ENCODE measurements at places on chromosomes 1 and 21.

DNA sequence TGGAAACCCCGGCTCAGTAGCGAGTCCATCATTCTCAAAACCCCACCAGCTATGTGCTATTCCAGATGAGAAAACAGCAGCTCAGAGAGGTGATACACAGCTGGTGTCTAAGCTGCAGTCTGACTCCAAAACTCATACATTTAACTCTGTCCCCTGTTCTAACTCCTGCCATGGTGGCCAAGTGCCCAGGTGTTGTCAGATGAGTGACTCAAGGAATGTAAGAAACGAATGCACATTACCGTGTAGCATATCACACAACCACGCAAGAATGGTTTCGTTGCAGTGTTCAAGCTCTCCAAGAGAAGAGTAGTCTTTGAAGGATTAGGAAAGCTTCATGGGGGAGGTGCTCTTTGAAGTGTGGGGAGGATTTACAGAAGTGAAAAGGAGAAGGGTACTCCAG is 4.7 kb upstream of the XKR8 start:
- no peak for DNase-seq

GRCh38 chr1:14606632-14607031 is 8.1 kb downstream of the KAZN start:
- no peak for DNase-seq

GRCh38 chr1:91402023-91402422 is 2.6 kb downstream of the HFM1 start:
- no peak for DNase-seq

DNA sequence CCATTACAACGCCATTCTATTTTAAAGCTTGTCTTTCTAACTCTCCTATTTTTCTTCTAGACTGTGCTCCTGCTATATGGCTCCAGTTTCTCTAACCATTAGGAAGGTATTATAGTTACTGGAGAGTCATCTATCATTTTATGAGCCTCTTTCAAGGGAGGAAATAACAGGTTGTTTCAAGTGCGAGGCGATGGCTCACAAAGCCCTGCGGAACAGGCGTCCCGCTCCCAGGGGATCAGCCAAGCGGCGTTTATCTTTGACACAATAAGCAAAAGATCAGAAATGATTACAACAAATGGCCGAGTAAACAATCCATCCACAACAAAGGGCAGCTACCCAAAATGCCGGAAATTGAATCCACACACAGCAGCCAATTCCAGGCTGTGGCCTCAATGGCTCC is 249.5 kb upstream of the POU3F1 start:
- no peak for DNase-seq

DNA sequence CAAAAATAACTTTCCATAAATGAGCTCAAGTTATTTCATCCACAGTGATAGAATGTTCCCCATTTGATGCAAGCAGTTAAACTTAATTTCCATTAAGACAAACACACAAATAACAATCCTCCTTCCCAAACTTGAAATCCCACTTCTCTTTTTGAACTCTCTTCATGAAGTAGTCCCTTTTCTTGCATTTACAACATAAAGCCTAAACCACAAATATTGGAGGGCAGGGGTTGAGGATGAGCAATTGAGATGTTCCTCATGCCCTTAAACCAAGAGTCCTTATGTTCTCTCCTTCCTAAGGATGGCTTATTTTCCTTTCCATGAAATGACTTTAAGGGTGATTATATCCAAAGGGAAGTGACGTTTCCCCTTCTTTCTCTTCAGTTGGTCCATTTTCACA is 228.8 kb downstream of the DISC1 start:
- no peak for DNase-seq

DNA sequence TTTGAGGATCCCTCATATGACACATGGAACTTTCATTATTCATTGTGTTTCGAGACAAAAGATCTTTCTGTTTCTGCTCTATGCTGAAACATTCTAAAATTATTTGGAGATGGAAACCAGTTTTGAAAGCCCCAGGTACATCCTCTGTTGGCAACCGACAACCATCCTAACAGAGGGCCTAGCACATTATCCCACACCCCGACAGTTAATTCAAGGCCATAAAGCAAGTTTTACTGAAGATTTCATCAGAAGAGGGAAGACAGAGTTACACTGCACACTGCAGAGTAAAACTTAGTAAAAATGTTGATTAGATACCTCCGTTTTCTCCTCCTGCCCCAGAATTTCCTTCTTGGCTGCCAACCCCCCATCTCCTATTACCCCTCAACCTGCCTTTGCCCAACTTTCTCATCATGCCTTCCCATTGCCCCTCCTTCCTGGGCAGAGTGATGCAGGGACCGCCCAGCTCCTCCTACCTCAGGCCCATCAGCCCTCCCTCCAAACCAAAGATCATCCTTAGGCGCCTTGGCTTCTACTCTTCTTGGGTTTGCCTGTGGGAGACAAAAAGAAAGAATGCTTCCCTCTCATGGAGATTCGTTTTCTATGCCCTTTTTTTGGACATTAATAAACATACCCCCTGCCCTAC is 52.9 kb upstream of the CITED4 start:
- no peak for DNase-seq

GRCh38 chr1:53306168-53306567 is 21.7 kb downstream of the LRP8 start:
- DNase-seq: no peak

DNA sequence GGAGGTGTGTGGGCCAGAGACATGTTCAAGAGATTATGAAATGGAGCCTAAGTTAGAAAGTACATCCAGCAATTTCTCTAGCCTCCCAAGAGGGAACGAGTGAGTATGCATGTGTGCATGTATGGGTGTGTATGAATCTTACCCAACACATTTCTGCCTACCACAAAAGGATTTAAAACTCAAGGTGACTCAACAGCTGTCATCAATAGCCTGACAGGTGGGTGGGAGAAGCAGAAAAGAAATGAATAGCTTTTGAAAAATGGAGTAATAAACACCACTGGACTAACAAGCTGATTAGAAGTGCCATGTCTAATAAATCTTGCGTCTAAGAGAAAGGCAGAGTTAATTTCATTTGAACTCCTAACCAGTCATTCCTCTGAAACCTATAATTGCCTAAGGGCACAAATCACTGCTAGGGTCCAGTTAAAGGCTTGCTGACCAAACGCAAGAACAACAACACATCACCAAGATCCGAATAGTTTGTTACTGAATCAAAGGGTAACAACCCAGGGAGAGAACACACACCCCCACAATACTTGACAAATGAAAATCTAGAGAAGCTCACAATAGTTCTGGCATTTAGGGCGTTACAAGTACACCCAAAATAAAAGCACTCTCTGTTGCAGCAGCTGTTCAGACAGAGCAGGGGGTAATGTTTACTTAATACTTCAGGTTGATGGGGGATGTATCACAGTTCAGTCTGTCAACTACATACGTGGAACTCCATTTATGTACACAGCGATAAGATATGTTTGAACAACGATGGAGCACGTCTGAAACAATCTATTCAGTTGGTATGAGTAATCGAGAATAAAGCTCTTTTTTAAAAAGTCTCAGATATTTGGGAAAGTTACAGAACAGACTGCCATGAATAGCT is 1.4 kb downstream of the KIAA0319L start:
- DNase-seq: no peak

DNA sequence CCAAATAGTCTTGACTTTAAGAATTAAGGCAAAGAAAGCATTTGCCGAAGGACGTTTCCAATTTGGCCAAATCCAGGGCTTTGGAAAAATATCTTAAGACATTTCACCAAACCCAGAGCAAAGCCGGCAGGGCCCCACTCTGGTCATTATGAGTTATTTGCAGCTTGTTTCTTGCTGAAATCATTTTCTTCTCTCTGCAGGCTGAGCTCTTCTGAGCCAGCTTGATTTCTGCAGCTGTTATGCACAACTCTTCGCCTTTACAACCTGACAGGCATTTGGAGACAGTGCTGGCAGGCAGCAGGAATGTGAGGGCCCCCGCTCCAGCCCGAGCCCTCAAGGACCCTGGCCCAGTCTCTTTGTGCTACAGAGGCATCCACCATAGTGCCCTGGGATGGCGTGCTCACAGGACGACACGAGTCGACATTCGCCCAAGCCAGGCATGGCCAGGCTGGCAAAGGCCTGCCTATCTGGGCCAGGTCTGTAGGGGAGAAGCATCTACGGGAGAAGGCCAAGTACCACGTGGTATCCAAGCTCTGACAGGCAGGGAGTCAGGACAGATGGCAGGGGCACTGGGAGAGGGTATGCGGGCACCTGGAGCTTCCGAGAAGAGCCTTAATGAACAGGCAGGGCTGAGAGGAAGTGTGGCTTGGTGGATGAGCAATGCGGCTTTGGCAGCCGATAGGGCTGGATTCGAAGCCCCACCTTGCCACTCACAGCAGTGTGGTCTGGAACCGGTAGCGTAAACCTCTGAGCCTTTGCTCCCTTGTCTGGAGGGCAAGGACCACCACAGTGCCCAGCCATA is 32.3 kb downstream of the SYF2 start:
- no peak for DNase-seq

GRCh38 chr21:15751546-15751945 is 21.8 kb downstream of the USP25 start:
- DNase-seq: no peak

- DNase-seq: no peak
These were observed 21.2 kb upstream of the CLIC6 start for GRCh38 chr21:34647555-34647954.

GRCh38 chr1:232456714-232457113 is 173.2 kb downstream of the SIPA1L2 start:
- no peak for DNase-seq

GRCh38 chr1:17877896-17878295 is 122.8 kb downstream of the ACTL8 start:
- no peak for DNase-seq

- DNase-seq: no peak
These were observed 19.7 kb downstream of the TRIM62 start for GRCh38 chr1:33162141-33162540.

DNA sequence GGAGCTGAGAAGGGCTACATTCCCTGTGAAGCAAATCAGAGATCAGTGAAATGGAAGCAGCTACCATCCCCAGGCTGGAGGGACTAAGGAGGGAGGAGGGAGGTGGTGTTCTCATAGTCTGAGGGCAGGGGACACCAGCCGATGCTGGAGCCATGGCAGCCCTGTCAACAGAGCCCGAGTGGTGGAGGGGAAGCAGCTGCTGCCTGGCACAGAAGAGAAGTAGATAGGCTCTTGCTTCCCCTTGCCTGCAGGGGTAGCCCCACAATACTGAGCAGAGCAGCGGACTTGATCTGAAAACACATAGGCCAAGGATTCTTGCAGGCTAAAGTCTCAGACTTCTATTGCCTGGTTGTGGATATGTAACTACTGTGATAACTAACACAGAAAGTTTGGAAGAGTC is 255.1 kb downstream of the FGGY start:
- DNase-seq: peak; percentile 22

DNA sequence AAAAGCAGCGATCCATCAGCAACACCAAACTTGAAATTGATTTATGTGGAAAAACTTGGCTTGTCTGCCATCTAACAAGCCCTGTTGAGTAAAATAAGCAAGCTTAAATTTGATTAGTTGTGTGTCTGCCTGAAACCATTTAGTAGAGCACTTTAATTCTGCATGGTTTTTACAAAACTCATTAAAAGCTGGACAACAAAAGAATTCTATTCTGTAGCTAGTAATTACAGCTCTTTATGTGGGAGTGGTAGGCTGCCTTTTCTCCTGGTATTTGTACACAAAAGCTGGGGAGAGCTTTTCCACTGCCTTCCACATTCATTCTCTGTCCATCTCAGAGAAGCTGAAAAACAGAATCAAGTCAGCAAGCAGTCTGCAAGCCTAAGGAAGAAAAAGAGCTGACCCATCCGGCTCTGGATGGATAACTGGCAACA is 1.7 kb downstream of the ETS2 start:
- no peak for DNase-seq

GRCh38 chr1:201448990-201449389 is 20.0 kb downstream of the PHLDA3 start:
- DNase-seq: no peak

- DNase-seq: no peak
These were observed 77.7 kb downstream of the SLC16A1 start for GRCh38 chr1:112878321-112878720.

GRCh38 chr1:220827445-220828178 is 40.9 kb downstream of the MTARC1 start:
- no peak for DNase-seq

GRCh38 chr1:70633004-70633403 is 221.9 kb downstream of the CTH start:
- no peak for DNase-seq

- no peak for DNase-seq
These were observed 54.3 kb downstream of the KCNK1 start for GRCh38 chr1:233668146-233668724.

- DNase-seq: no peak
These were observed 39.0 kb upstream of the DPT start for GRCh38 chr1:168767894-168768584.

GRCh38 chr1:159468321-159468720 is 28.8 kb downstream of the OR10J1 start:
- DNase-seq: no peak

DNA sequence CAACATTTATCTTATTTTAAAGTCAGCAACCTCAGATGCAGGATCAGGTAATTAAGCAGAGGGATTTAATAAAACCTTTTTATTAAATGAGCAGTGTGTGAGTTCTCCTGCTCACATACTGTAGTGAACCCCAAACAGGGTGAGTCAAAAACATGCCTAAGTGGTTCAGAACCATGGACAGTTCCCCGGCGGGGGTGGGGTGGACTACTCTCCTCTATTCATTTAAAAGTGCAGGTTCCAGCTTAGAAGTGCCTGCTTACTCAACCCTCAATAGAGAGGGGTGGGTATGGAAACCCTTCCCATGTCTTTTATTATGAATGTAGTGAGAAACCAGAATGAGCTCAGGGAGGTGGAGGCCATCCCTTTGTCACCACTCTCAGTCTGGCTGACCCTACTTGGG is 397.9 kb downstream of the HHAT start:
- peak; percentile 74 for DNase-seq

DNA sequence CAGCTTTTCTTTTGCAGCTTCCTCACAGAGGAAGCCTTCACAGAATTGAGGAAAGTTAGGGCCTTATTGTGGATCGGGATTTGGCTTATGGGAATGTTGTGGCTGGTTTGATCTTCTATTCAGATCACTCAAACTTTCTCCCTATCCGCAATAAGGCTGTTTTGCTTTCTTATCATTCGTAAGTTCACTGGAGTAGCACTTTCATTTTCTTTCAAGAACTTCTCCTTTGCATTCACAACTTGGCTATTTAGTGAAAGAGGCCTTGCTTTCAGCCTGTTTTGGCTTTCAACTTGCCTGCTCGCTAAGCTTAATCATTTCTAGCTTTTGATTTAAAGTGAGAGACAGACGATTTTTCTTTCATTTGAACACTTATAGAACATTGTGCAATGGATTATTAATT is 181.9 kb upstream of the B3GALT2 start:
- DNase-seq: no peak

DNA sequence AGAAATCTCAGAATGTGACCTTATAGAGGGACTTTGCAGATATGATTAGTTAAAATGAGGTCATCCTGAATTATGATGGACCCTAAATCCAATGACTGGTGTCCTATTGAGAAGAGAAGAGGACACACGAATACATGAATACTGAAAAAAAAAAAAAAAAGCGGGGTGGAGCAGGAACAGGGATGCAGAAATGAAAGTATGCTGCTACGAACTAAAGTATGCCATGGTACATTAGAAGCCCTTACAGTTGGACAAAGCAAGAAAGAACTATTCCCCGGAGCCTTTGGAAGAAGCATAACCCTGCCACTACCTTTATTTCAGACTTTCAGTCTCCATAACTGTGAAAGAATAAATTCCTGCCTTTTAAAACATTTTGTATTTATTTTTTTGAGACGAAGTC is 557.9 kb upstream of the NCAM2 start:
- DNase-seq: no peak

GRCh38 chr1:145886816-145887215 is 1.1 kb upstream of the ANKRD35 start:
- no peak for DNase-seq

GRCh38 chr1:78617615-78618026 is 2.6 kb upstream of the IFI44L start:
- peak; percentile 43 for DNase-seq

GRCh38 chr21:42013931-42014330 is 3.8 kb upstream of the ZBTB21 start:
- DNase-seq: no peak

Measured in WTC11 (cell line).